H1 (cell line): ENCODE measurements at places on chromosomes 3 and 15. TPM values are rescaled to one million over a fixed set of nuclear protein-coding genes. Genes with fewer than 3 reads are reported as not detected.

The CORO2B gene
- total RNA-seq: 3.4 and 4.7 TPM in 2 replicates

The CDHR4 gene
- 0.50 and 0.54 TPM in 2 replicates for total RNA-seq

The ETFA gene
- 90.0 TPM in 2 replicates for total RNA-seq

The NR2E3 gene
- 0.40 and 0.56 TPM in 2 replicates for total RNA-seq

The PLSCR2 gene
- total RNA-seq: not detected in 2 replicates

The ARF4 gene
- total RNA-seq: 137 and 138 TPM in 2 replicates

The GOLGA8J gene
- total RNA-seq: not detected in 2 replicates

The FANCD2OS gene
- not detected in 2 replicates for total RNA-seq
